ENCODE measurements at places on chromosomes 16 and 17.

DNA sequence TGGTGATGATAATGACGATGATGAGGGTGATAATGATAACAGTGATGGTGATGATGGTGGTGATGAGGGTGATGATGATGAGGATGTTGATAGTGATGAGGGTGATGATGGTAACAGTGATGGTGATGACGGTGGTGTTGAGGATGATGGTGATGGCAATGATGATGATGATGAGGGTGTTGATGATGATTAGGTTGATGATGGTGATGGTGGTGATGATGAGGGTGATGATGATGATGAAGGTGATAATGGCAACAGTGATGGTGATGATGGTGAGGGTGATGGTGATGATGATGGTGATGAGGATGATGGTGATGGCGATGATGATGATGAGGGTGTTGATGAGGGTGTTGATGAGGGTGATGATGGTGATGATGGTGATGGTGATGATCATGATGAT, 93.8 kb upstream of the ZNF469 start:
- DNase-seq, result no peak

DNA sequence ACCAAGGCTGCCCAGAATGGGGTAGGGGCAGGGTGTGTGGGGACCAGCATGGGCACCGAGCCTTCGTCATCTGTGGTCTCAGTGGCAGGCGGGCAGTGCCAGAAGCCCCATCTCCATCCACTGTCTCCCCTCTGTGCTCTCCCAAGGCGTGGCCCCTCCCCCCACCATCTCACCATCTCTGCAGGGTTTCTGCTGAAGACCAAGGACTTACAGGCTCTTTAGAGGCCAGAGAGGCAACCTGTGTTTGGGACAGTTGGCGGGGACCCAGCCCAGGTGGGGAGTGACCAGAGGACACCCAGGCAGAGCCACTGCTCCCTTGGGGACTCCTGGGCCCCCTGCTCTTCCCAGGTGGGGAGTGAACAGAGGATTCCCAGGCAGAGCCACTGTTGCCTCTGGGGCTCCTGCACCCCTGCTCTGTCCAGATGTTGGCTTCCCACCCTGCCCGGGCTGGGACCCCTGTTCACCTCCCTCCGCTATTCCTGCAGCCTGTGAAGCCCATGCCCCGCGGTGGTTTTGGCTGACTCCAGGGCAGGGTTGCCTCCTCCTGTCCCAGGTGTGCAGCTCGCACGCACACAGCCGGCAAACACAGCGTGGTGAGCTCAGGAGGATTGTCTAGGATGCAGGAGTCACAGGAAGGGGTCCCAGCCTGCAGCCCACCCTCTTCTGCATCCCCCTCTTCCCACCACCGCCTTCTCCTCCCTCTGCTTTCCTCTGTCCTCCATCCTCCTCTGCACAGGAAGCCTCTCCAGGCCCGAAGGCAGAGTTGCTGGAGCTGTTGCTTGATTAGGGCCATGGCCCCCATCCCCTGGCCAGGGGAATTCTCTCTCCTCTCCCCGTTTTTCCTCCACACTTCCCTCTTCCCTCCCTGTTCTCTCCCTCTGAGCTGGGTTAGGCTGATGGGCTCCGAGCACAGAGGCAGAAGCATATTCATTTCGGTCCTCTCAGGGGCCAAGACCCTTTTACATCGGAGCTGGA, 45.0 kb downstream of the SLC7A5 start:
- DNase-seq, result no peak

- no peak for DNase-seq
Observed at GRCh38 chr16:77227745-77228144, 28.5 kb downstream of the SYCE1L start.

- no peak for DNase-seq
Observed at GRCh38 chr17:50412188-50412732, 13.8 kb upstream of the ACSF2 start.

DNA sequence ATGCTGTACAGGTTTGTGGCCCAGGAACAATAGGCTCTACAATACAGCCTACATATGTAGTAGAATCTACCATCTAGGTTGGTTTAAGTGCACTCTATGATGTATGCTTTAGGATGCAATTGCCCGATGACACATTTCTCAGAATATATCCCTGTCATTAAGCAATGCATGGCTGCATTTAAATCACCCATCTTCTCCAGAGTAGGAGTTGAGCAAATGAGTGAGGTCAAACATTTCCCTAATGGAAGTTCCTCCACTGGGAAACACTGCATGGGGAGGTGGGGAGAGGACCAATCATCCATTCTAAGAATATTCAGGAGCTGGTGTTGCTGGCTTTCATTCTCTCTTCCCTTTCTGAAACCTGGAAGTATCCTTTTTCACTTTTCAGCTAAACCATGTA, 2.0 kb upstream of the PCTP start:
- no peak for DNase-seq

- DNase-seq, result no peak
Observed at GRCh38 chr16:60279061-60279665, 1545.0 kb upstream of the GOT2 start.

Data from islet precursor cell (in vitro differentiated cells).